ENCODE measurements at places on chromosomes 16 and 17.
A peak's percentile ranks its signal among the peaks of the same experiment; 100 is the strongest.

DNA sequence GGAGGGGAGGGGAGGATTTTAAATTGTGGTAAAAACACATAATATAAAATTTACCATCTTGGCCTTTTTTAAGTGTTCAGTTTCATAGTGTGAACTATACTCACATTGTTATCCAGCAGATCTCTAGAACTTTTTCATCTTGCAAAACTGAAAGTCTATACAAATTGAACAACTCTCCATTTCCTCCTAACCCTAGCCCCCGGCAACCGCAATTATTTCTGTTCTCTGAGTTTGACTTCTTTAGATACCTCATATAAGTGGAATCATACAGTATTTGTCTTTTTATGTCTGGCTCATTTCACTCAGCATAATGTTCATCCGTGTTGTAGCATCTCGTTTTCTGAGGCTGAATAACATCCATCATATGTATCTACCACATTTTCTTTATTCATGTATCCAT is 30.0 kb upstream of the MRTFB start:
- no peak for DNase-seq

DNA sequence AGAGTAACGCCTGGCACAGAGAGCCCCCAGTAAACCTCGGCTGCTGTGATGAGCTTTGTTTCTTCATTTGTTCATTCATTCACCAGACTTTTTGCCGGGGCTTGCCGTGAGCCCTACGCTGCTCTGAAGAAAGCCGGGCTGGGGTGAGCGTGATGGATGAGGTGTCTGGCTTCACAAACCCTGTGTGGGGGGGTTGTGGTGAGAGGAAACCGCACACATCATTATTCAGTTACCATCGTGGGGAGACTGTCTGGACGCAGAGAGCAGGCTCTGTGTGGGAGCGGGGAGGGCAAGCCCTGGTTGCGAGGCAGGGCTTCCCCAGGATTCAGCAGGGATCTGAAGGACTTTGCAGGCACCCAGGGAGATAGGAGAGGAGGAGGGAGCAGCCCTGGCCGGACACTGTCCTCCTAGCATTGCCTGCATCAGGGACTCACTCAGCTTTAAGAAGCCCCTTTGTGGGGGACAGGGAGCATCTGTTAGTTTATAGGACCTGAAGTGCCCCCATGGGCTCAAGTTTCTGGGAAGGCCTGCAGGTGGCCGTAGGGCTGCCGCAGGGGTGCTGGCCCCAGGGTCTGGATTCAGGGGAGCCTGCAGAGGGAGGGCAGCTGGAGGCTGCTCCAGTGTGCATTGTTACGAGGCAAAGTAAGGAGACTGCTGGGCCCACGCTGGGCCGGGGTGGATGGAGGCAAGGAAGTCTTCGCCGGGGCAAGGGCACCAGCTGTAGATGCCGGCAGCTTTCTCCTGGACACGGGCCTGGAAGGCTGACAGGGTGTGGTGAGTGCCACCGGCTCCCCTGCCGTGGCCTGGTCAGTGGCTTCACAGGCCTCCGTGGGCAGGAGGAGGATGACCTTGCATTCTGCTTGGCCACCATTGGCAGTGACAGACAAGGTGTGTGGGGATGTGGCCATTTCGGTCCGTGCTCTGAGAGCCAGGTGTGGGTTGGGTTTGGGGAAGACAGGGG is 334.5 kb downstream of the SEC14L1 start:
- peak; percentile 52 for DNase-seq

DNA sequence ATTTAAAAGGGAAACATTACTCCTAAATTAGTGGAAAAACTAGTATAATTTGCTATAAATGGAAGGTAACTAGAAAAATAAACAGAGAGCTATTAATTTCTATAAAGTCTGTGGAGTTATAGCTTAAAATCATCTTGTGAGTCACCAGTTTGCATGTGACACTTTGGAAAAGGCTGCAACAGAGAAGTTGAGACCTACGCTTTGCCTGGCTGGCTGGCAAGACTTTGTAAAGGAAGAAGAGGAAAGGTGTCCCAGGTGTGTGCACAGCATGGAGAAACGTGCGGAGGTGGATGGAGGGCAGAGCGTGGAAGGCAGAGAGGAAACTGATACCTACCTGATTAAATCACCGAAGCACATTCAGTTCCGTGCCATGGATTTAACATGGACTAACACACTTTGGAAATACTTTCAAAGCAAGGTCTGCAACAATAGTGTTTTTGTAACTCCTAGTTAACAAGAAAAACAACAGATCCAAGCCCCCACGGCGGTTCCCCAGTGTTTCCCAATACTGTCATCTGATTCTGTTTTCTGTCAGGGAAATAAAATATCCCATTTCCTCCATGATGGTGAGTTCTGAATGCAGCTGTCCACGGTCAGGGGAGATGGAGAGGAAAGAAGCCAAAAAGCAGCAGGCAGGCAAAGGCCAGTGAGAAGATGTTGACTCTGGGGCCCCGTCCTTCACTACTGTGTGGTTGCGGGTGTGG is 134.8 kb downstream of the XYLT1 start:
- no peak for DNase-seq

- no peak for DNase-seq
Observed at GRCh38 chr17:65370669-65371131, 190.7 kb downstream of the AXIN2 start.

DNA sequence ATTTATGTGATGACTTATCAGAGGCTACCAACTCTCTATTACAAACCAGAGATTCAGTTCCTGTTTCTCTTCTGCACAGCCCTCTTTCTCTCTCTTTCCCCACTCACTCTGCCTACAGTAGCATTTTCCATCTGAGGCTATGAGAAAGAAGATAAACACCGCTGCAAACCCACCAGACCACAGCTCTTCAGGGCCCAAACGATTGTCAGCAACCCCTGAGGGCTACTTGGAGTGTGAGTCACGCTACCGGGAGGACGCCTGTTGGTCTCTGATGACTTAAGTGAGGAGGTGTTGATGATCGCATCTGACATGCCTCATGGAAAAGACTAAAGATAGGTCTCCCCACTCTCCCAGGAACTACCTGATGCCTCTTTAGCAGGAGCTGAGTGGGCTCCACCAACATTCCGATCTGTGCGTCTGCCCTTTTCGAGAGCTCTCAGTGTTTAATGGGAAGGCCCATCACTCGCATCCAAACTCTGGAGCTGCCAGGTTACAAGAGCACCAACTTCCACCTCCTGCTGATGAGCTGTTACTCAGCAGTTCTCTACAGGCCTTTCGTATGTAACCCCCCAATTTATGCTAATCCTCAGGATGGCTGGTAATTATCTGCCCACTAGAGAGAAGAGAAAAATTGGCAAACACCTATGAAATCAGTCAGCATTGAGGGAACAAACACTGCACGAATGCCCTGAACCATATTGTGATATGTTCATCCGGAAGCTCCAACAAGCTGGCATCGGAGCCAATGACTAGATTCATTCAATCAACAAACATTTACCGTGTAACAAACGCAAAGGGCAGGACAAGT is 9.2 kb downstream of the GRIN2A start:
- no peak for DNase-seq

DNA sequence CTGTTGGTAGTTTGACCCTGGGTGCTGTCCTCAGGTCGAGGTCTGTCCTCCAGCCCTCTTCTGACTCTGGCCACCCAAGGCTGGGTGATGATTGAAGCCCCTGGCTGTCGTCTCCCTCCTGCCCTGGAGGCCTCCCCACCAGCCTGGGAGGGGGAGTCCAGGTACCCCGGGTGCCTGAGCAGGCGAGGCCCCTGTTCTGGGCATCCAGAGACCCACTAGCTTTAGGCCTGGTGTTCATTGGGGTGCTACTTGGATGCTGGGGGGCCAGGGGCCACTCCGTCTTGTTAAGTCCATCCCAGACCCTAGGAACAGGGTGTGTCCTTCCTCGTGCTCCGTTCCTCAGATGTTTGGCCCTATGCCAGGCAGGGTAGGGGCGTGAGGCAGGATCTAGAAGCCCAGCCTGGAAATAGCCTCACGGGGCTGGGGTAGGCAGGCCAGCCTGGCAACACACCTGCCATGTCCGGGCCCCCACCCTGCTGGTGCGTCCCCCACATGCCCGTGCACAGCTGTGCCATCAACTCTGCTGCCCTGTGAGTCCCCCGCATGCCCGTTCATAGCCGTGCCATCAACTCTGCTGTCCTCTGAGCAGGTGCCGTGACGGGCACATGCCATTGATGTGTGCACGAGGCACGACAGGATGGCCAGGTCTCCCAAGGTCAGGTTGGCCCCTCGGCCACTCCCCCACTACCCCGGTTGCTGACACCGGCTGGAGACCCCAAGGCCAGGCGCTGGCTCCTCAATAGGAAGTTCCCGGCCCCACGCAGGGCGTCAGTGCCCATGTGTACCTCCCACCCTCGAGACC is 36.9 kb downstream of the GINS2 start:
- no peak for DNase-seq

GRCh38 chr17:43312011-43312410 is 78.2 kb upstream of the RNU2-1 start:
- no peak for DNase-seq

GRCh38 chr17:78034429-78035091 is 76.1 kb downstream of the TNRC6C start:
- no peak for DNase-seq

DNA sequence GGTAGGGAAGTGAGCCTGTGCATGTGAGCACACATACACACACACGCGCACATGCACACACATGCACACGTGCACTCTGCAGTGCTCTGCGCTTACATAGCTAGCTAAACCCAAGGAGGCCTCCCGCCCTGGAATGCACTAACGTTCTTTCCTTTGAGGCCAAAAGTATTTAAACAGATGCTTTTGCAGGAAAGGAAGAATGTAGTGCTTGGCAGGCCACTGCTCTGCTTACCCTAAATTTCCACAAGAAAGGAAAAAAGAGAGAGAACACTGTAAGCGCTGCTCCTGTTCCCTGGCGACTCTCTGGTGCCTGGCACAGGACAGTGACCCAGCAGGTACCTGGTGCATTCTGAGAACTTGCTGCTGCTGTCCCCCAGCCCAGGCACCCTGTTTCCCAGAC is 31.3 kb upstream of the MRPS23 start:
- DNase-seq: no peak

DNA sequence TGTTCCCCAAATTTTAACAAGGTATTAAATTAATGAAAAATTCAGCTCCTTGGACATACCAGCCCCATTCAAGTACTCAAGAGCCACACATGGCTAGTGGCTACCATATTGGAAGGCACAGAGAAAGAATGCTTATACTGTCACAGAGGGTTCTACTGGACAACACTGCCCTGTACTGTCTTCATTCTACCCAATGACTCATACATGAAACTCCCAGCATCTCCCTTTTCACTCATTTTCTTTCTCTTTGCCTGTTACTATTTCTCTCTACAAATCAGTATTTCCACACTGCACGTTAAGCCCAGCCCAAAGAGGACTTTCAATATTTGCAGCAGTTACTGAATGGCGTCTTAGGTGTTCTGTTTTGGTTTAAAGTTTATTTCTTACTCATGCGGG is 72.1 kb upstream of the RCVRN start:
- DNase-seq: no peak

DNA sequence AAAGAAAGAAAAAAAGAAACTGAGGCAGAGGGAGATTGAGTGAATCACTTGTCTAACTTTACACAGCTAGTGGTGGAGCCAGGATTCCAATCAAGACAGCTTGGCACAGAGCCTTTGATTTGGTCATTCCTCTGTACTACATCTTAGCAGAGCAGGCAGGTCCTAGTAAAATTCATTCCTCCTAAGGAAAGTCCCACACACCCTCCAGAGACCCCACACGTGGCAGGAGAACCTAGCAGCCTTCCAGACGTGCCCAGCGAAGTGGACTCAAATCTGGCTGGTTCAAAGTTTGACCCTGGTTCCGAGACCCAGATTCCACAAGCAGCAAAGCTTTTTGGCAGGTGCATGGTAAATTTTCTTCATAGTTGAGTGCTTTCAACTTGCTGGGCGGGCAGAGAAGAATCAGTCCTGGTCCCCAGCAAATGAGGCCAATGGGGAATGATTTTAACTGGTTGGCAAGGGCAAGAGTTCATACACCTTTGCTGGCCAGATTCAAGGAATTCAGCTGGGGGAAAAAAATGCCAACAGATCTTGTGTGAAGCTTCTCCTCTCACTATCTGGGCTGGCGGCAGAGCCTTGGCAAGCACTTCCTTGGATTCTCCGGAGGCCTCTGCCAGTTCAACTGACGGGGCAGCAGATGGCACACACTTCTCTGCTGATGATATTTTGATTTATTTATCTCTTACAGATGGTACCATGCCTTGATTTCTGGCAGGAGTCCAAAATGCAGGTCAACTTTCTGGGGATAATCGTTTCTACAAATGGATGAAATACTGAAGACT is 82.4 kb downstream of the GSG1L start:
- DNase-seq: no peak

DNA sequence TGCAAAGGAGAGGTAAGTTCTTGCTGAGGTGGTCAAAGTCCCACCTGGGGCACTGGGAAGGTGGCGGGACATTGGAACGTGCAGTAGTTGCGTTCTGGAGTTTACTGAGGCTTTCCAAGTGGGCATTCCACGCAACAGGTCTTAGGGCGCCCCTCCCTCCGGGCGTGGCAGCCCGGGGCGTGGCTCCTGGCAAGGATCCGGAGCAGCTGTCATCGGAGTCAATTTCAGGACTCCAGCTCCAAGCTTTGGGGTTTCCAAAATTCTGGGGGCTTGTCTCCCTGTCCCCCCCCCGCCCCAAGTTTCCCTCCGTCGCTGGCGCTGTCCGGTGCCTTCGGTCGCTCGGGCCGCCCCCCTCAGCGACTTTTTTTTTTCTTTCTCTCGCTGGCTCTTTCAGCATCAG is 43.1 kb upstream of the AMZ2 start:
- DNase-seq: no peak

DNA sequence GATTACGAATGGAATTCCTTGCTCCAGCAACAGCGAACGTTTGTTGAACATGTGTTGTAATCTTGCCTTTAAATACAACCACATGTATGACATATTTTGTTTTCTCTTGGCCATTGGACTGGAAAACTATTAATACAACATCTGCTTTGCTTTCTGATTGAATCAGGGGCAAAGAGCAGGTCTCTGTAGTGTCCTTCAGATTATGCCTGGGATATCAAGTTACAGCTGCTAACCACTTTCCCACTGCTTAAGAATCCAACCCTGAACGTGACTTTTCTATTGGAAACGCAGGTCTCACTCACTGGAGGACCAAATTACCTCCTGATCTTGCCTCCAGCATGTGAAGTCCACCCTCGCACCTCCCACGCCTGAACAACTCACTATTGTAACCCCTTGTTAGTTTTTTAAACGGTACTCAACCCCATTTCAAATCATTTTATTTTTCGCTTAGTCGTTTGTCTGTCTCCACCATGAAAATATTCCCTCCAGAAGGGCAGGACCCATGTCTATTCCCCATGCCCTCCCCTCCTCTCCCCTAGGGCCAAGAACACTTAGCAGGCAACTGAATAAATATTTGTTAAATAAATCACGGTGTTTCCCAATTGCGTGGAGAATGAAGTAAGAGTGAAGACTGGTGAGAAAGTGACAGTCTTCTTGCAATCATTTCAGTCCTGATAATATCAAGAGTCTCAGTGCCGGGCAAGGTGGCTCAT is 57.4 kb upstream of the MRTFB start:
- no peak for DNase-seq

DNA sequence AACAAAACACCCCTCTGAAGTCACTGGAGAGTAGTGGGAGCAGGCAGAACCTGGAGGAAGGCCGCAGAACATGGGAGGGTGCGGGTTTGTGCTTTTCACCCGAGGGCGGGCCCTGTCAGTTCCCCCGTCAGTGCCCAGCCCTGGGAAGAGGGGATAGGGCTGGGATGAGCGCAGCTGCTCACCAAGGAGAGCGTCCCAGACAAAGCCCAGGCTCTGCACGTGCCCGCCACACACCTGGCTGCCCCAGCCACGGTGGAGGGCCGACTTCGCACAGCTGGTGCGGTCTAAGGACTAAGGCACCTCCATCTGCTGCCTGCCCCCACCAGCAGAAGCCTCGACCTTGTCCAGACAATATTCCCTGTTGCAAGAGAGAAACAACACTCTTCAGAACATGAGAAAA is 39.5 kb downstream of the ZCCHC14 start:
- no peak for DNase-seq

Data from stimulated activated CD8-positive, alpha-beta memory T cell treated with anti-CD3 and anti-CD28 coated beads, Interleukin-12 subunit alpha, Interleukin-12 subunit beta, amount 100 ng/mL, for 1 hour (primary cell).